Activated CD4-positive, alpha-beta memory T cell treated with anti-CD3 and anti-CD28 coated beads, Interleukin-2, amount 10 ng/mL, durations not matched to agents 7 days and 5 days (primary cell): ENCODE measurements at places on chromosomes 1 and 21. TPM values are rescaled to one million over a fixed set of nuclear protein-coding genes. Genes with fewer than 3 reads are reported as not detected.
A peak's percentile ranks its signal among the peaks of the same experiment; 100 is the strongest.

The RHD gene
- total RNA-seq, result not detected

The KRTAP7-1 gene
- not detected for total RNA-seq

The TSPEAR gene
- total RNA-seq, result not detected

The CHRM3 gene
- not detected for total RNA-seq

The ZZZ3 gene
- total RNA-seq, result 29.7 TPM

The TNFRSF9 gene
- total RNA-seq, result 8.0 TPM

The ADAM30 gene
- not detected for total RNA-seq

The INKA2 gene
- 2.4 TPM for total RNA-seq

GRCh38 chr1:247362153-247362552 lies 30.5 kb upstream of the ZNF496 start:
- no peak for DNase-seq

- DNase-seq, result no peak
Observed at GRCh38 chr1:28136922-28137613, 39.4 kb downstream of the PTAFR start.

GRCh38 chr1:202143768-202144401 lies 652 bp downstream of the ARL8A start:
- DNase-seq, result peak; percentile 42

DNA sequence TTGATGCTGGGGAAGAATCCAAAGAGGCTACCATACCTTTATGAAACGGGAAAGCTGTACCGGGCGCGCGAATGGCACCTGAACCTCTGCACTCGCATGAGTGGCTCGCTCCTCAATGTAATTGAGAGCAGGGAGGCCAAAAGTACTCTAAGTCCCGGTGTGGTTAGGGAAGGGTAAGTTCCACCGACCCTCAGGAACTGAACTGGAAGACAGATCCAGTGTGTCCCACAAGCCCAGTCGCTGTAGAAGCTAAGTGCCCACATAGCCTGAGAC lies 1.0 kb downstream of the GATAD2B start:
- peak; percentile 20 for DNase-seq

- no peak for DNase-seq
Observed at GRCh38 chr21:41851090-41851790, 27.9 kb downstream of the PRDM15 start.

- DNase-seq, result no peak
Observed at GRCh38 chr1:184406479-184406878, 19.6 kb downstream of the C1orf21 start.

GRCh38 chr1:99621340-99621901 lies 24.5 kb upstream of the PALMD start:
- no peak for DNase-seq

- no peak for DNase-seq
Observed at GRCh38 chr1:53995683-53996082, 22.3 kb downstream of the LDLRAD1 start.

DNA sequence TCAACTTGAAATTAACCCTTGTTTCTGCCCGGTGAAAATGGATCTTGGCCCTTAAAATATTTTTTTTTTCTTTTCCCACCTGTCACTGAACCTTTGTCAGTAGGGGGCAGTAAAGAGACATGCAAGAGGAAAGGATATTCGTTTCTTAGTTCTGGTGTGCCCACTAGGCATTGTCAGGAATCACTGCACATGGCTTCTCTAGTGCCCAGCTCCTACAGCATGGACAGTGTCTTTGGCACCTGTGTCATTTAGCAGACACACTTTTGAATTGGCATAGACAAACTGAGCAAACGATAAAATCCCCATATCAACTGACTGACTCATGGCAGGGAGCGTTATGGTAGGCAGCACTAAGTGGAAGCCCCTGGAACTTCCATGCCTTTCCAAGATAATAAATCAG lies 1048.1 kb downstream of the BRINP3 start:
- no peak for DNase-seq

- DNase-seq, result no peak
Observed at GRCh38 chr1:21152423-21153100, 24.1 kb downstream of the EIF4G3 start.

DNA sequence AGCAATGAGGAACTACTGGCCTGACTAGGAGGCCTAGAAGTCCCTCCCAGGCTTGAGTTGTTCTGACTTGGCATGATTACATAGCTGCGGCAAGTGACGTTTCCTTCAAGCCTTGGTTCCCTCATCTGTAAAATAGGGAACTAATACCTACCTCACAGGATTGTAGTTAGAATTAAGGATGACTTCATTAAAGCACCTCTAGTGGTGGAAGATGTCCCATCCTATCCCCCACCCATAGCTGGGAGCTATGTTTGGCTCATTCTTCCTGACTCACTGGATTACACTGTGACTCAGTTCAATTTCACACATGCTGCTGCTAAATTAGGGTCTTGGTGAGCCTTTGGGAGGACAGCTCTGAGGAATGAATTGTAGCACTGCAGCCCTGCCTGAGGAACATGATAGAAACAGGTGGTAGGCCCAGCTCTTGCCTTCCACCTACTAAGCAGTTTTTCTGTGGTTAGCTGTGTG lies 6.0 kb upstream of the SHISA4 start:
- DNase-seq, result no peak
